NCI-H2081 treated with DMSO at 0.1 percent for 48 hours (cell line): ENCODE measurements at places on chromosomes 16 and 17.
A peak's percentile ranks its signal among the peaks of the same experiment; 100 is the strongest.

GRCh38 chr17:80339731-80340456, 75.1 kb upstream of the ENDOV start:
- no peak for DNase-seq

DNA sequence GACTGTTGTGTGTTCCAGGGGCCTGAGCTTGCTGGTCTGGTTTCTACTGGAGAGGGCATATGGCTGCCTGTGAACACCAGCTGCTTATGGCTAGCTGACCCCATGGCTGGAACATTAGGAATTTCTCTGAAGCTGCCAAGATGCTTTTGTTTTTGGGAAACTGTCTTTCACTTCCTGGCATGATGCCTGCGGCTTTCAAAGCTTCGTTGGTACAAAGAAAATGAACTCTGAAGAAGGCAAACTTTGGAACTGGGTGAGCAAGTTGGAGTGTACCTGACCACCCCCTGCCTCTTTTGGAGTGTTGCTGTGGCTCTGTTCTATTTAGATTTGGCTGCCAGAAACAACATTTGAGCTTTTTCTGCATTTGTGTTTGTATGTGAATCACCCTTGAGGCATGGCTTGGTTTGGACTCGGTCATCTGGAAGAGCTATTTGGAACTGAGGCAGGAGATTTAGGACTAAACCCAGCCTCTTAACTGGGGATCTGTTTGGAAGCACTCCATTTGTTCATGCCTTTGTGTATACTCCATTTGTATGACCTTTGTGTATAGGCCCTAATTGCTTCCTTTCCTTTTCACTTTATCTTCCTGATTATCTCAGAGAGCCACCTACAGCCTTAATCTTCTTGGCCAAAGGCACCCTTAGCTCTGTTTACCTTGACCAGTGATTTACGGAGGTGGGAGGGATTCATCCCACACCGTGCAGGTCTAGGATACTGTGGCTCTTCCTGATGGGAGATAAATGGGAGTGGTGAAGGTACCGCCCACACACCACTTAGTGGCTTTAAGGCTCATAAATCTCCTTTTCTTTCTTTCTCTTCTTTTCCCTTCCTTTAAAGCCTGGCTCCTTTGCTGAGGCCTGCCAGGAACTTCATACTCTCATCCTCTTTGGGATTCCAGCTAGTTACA, 7.3 kb upstream of the CPHXL start:
- no peak for DNase-seq

- no peak for DNase-seq
These were observed 43.4 kb downstream of the ZNF276 start for GRCh38 chr16:89764711-89765201.

DNA sequence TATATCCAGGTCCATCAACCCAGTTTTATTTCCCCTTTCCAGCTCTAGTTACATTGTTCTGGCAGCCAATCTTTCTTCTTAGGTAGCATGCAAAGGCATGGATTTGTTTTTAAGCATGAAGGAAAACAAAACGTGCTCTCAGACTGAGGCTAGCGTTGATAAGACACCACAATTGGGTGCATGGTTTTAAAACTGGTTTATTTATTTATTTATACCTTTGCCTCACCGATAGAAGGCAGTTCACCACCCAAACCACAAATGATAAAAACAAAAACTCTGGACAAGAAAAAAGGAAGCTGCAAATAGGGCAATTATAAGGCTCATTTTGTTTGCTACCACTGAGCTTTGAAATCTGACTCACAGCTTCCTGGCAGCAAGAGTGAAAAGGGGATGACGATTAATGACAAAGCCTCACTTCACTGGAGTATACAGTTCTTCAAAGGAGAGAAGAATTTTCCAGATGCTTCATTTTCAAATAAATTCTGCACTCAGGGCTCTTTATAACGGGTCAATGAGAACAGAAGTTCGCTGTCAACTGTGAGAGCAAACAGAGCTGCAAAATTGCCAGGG, 278.4 kb upstream of the IRX5 start:
- DNase-seq: no peak

DNA sequence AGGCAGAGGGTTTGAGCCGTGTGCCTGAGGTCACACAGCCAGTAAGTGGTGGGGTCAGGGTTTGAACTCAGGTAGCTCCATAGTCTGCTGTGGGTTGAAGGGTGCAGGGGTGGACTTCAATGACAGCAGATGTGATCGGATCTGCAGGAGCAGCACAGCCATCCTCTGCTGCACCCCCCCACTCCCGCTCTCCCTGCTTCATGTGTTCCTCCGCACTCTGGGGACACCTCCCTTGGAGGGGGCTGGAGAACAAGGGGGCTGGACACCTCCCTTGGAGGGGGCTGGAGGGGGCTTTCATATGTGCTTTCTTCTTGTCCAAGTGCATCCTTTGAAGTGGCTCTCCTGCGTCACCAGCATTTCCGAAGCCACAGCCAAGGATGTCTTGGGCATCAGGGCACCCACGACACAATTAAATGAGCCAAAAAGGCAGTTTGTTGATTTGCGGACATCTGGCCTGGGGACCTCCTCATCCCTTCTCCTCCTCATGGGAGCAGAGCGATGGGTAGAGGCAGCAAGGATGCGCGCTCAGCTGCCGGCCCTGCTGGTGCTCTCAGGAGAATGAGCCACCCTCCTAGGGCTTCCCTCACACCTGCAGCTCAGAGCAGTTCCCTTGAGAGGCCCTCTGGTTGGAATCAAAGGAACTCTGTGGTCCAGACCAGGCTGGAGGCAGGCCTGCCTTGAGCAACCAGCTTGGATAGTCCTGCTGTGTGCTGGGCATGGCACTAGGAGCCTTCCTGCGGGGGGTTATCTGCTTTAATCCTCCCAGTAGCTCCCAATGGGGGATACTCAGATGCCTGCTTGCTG, 26.2 kb downstream of the WSCD1 start:
- DNase-seq: no peak

GRCh38 chr17:62591333-62591732, 36.1 kb upstream of the MRC2 start:
- no peak for DNase-seq

- no peak for DNase-seq
These were observed 5.5 kb downstream of the FLOT2 start for GRCh38 chr17:28892024-28892423.

DNA sequence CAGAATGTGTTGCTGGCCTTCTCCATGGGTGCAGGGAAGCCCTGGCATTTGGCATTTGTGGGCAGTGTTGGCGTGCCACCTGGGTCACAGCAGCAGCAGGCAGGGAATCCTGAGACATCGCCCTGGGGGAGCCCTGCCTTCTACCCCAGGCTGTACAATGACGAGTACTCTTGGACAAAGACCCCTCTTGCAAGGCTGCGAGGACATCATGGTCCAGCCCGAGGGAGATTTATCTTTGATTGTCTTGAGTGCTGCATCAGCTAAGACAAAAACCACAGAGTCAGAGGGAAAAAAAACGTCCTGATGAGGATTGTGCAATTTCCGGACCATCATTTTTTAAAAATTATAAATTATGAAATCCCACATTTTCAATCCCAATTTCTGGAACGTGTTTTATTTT, 3.7 kb downstream of the CRISPLD2 start:
- no peak for DNase-seq

- DNase-seq: no peak
These were observed 22.1 kb downstream of the NUBP1 start for GRCh38 chr16:10765772-10766171.

GRCh38 chr17:42798011-42798382, 507 bp downstream of the COA3 start:
- no peak for DNase-seq

GRCh38 chr17:78272181-78272913, 40.9 kb downstream of the TMEM235 start:
- DNase-seq: no peak

DNA sequence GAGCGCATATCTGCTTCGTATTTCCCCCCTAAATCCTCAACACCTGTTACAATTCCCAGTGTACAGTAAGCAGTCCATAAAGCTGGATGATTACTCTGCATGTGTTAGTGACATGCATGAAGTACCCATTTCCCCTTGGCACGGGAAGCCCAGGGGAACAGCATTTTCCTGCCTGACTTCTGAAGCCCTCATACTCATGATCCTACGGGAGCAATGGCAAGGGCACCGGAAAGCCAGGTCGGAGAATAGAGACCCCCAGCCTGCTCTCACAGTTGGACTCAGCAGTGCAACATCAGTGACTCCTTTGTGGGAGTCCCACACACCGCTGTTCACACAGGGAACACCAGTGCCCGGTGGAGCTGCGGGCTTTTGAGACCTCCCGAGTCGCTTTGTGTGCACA, 336.9 kb downstream of the CDH13 start:
- no peak for DNase-seq

GRCh38 chr17:43456661-43457361, 27.0 kb upstream of the DHX8 start:
- no peak for DNase-seq

GRCh38 chr17:57106107-57106835, 21.2 kb downstream of the AKAP1 start:
- DNase-seq: no peak

- DNase-seq: peak; percentile 50
These were observed 57.3 kb downstream of the ZFPM1 start for GRCh38 chr16:88510091-88510994.

- DNase-seq: no peak
These were observed 11.5 kb downstream of the KCNG4 start for GRCh38 chr16:84228256-84228838.

DNA sequence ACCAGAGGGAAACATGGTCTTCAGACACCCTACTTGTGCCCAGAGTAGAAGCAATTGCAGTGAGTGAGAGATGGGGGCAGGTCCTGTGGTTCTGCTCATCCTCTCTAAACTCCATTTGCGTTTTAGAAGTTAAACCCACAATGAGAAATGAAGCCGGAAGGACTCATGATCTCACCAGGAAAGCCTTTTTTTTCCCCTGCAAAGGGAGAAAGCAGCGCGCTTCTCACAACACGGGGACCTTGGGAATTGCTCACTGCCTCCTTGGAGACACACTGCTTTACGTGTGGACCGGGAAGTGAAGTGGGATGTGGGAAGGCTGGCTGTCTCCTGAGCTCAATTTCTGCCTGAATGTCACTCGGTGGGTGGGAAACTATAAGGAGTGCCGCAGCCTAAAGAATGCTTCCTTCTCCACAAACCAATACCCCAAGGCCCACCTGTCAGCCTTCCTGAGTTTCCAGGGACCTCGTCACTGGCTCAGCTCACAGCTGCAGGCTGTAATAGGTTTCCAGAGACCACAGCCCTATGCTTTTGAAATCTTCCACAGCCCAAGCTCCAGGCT, 365.4 kb downstream of the XYLT1 start:
- DNase-seq: no peak

DNA sequence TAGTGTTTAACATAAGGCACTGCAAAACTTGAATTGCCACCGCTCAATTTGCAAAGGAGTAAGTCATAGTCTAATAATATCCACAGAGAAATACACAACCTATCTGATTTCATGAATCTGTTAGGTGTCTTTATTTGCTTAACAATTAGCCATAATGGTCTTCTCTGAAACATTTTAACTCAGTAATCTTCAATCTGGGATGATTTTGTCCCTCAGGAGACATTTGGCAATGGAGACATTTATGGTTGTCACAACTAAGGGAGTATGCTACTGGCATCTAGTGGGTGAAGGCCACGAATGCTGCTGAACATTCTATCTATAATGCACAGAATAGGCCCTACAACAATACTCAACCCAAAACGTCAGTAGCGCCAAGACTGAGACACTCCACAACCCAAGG, 4.3 kb downstream of the UBE2G1 start:
- no peak for DNase-seq

DNA sequence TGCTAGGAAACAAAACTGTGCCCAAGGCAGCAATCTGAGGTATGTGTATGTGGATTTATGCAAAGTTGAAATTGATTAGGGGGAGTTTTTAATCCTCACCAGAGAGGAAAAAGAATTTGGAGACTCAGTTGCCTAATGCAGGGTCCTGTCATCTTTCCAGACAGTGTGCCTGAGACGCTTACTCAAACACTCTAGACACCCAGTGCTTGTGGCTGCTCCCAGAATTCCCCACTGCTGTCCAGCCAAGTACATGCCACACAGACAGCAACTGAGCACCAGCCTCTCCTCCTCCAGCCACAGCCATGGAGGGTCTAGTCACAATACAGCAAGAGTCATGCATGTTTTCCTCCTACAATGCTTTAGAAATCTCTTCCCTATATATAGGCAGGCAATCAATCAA, 118.1 kb downstream of the HIC1 start:
- no peak for DNase-seq

- no peak for DNase-seq
These were observed 35.7 kb downstream of the NOS2 start for GRCh38 chr17:27764589-27764988.

DNA sequence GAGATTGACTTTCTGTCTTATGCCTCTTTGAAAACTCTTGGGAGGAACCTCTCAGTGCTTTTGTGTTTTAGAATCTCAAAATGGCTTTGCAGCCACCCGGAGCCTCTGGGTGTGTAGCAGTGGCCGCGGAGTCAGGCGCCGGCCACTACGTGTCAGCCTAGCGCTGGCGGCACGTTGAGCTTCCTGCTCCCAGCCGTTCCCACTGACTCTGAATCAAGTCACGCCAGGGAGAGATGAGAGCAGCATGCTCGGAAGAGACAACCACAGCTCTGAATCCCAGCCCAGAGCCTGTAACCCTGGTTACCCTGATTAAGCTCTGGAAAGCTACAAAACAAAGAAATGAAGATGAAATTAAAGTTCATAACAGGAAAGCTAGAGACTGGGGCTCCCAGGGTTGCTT, 97.4 kb upstream of the CACNG5 start:
- no peak for DNase-seq

DNA sequence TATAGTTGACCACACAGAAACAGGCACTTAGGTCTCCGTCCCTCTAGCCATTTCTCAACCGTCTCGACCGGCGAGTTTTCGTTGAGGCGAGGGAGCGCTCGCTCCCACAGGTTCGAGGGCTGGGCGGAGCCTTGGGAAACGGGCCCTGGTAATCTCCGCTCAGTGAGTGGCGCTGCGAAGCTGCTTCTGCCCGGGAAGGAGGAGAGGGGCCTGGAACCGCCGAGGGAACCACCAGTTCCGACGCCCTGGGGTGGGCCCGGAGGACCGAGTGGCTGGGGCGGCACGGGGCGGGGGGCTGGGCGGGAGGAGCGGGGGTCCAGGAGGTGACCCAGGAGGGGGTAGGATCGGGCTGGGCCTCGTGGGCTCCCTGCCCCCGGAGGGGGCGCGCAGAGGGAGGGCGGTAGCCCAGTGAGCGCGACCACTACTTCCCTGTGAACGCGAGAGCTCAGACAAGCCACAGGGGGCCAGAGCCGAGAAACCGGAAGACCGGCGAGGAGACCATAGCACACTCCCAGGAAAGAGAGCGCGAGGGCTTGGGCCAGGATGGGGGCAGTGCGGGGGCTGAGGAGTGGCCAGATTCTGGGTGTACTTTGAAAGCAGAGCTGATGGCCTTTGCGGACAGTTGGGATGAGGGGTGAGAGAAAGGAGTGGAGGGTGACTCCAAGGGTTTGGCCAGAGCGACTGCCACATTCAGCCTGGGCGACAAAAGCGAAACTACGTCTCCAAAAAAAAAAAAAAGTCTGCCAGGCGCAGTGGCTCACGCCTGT, 29.9 kb upstream of the ARL4D start:
- peak; percentile 78 for DNase-seq

- no peak for DNase-seq
These were observed 2.3 kb upstream of the PYDC1 start for GRCh38 chr16:31219154-31219741.
